ENCODE measurements at places on chromosomes 4 and X.

- H3K27ac ChIP-seq, result no peak overlapping the region
- H3K27me3 ChIP-seq, result no peaks in the 10 kb centered on the region
- no peaks in the 10 kb centered on the region for H3K36me3 ChIP-seq
- no peaks in the 10 kb centered on the region for H3K4me1 ChIP-seq
These were observed 51.4 kb downstream of the SHROOM4 start for GRCh38 chrX:50762578-50762977.

DNA sequence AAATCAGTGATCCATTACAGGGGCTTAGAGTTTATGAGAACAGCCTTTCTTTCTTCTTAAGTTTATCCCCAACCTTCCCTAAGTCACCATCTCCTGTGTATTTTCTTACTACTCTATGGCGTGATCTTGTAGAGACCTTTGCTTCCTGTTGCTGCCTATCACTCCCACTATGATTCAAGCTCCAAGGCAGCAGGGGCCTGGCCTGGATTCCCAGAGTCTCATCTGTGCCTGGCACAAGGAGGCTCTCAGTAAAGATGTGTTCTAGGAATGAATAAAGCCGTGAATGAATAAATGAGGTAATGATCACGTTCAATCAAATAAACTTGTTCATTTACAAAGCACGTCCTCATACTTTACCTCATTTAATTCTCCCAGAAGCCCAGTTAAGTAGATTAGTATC lies 45.4 kb downstream of the CC2D2A start:
- H3K27ac ChIP-seq, result no peak overlapping the region
- no peaks in the 10 kb centered on the region for H3K4me1 ChIP-seq
- DNase-seq, result no peak
- no peaks in the 10 kb centered on the region for H3K27me3 ChIP-seq
- H3K36me3 ChIP-seq, result no peaks in the 10 kb centered on the region

GRCh38 chr4:8152090-8152864 lies 6.3 kb downstream of the ABLIM2 start:
- H3K27me3 ChIP-seq, result no peaks in the 10 kb centered on the region
- no peaks in the 10 kb centered on the region for H3K36me3 ChIP-seq

DNA sequence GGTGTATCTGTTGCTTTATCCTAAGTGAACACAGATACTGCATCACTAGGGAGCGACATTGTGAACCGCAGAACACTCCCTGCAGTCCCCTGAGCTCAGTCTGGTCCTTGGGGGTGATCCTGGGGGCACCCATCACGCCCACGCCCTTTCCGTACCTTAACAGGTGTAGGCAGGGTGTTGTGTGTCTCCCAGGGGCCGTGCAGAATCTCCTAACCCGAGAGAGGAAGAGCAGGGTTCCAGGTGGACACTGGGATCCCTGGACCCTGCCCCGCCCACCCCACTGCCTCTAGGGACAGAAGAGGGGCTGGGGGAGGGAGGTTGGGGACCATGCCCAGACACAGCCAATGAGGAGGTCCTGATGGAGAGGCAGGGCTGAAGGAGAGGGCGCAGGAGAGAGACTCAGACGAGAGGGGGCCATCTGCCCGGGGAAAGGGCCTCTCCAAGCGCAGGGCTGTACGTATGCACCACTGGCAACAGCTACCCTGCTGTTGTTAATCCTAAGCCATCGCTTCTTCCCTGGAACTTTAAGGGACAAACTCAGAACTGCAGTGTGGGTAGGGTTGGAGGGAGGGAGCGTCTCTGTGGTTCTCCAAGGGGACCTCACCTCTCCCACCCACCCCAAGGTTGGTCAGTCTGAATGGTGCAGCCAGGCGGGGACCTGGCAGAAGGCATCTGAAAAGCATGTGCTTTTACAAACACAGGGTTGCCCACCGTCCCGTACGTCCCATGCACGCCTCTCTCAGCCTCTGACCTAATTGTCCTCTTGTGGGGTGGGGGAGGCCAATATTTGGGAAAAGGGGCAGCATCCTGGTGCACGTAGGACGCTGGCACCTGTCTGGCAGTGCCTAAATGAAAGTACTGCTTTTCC lies 2.5 kb downstream of the P2RY8 start:
- H3K27ac ChIP-seq, result peak overlapping the region; percentile 96
- peak; percentile 58 for DNase-seq
- H3K4me3 ChIP-seq, result peak overlapping the region; percentile 87
- H3K4me1 ChIP-seq, result peaks cover 47% of the 10 kb centered on the region
- peaks cover 41% of the 10 kb centered on the region for H3K36me3 ChIP-seq
- no peaks in the 10 kb centered on the region for H3K27me3 ChIP-seq

GRCh38 chrX:102832661-102833060 lies 104.4 kb upstream of the RAB40AL start:
- H3K4me3 ChIP-seq, result no peak overlapping the region
- no peak overlapping the region for H3K27ac ChIP-seq
- peaks cover 4% of the 10 kb centered on the region for H3K36me3 ChIP-seq
- no peak for DNase-seq
- no peaks in the 10 kb centered on the region for H3K4me1 ChIP-seq

GRCh38 chr4:81356621-81357020 lies 115.1 kb downstream of the RASGEF1B start:
- no peak overlapping the region for H3K27ac ChIP-seq
- H3K4me1 ChIP-seq, result no peaks in the 10 kb centered on the region
- H3K36me3 ChIP-seq, result no peaks in the 10 kb centered on the region
- H3K4me3 ChIP-seq, result no peak overlapping the region
- DNase-seq, result no peak

DNA sequence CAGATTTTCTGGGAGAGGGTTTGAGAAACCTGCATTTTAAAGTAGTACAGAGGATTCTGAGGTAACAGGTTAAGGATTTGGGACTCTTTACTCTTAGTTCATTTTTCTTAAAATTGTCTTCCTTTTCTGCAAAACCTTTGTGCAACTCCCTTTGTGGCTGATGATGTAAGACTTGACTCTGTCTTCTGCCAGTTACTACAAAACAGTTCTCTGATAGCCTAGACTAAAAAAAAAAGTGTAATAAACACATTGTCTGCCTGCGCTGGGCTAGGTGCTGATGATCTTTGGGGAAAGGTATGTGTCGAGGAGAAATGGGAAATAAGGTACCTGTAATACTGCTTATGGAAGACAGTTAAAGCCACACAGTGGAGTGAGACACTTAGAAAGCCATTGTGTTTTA lies 28.7 kb downstream of the IL13RA1 start:
- no peak overlapping the region for H3K27ac ChIP-seq
- no peaks in the 10 kb centered on the region for H3K4me1 ChIP-seq
- H3K36me3 ChIP-seq, result no peaks in the 10 kb centered on the region

DNA sequence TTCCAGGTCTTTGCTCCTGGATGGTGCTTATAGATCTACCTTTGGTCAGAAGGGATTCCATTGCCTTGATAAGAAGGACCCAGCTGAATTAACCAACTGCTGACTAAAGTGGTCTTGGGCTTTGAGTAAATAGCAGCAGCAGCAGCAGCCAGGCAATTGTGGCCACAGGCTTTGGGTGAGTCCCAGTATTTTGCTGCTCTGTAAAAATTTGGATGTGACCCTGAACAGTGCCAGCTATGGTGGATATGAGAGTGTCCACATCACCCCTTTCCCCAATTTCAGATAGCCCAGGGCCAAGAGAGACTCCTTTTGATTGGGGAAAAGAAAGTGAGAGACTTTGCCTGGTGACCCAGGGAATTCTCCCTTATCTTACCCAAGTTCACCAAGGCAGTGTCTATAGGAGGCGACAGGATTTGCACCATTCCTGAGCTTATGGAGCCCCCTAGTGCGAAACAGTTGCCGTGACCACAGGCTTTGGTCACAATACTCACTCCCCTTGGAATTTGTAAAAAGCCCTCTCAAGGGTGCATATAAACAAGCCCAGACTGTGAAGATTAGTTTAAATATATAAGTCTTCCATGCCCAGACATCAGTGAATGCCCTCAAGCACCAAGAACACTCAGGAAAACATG lies 518.0 kb downstream of the TMA16 start:
- H3K27ac ChIP-seq, result no peak overlapping the region
- H3K4me3 ChIP-seq, result no peak overlapping the region
- no peaks in the 10 kb centered on the region for H3K27me3 ChIP-seq

DNA sequence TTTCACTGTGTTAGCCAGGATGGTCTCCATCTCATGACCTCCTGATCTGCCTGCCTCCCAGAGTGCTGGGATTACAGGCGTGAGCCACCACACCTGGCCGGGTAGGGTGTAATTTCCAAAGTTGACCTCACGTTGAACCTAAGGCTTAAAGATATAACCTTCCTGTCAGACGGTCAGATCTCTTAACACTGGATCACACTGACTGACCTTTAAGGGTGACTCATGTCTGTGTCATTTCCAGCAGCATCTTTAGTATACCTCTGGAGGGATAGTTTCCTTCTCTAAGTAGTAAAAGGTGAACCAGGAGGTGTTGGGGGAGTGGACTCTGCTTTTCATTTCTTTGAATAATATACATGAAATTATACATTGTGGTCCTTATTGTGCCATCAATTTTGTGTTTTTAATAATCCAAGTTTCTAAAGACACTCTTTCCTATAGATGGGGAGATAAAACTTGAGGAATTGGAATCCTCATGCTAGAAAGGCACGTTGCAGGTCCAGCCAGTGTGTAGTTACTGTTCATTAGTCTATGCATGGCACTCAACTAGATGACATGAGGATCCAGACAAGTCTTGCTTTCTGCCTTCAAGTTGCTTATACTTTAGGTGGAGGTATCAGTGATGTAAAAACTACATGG lies 45.7 kb downstream of the ARHGAP10 start:
- DNase-seq, result no peak
- no peaks in the 10 kb centered on the region for H3K36me3 ChIP-seq
- no peak overlapping the region for H3K4me3 ChIP-seq
- no peaks in the 10 kb centered on the region for H3K27me3 ChIP-seq

DNA sequence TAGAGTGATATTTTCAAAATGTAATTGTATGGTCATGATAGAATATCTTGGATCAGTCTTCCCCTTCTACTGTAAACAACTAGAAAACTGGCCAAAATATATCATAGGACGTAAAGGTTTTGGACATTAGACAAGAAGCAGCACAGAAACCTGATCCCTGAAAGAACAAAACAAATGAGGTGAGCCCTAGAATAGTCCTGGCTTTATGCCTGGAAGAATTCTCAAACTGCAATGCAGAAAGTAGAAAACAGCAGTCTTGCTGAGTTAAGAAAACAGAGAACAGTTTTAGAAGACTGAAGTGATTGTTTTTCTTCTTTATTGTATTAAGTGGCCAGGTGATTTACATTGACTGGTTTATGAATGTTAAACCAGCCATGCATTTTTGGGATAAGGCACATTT lies 19.5 kb downstream of the NSUN7 start:
- no peak overlapping the region for H3K4me3 ChIP-seq
- H3K27ac ChIP-seq, result no peak overlapping the region
- DNase-seq, result no peak
- no peaks in the 10 kb centered on the region for H3K36me3 ChIP-seq
- no peaks in the 10 kb centered on the region for H3K27me3 ChIP-seq

- peaks cover 26% of the 10 kb centered on the region for H3K36me3 ChIP-seq
- no peaks in the 10 kb centered on the region for H3K27me3 ChIP-seq
- H3K4me3 ChIP-seq, result no peak overlapping the region
These were observed 8.1 kb upstream of the TBC1D25 start for GRCh38 chrX:48531358-48531959.

- H3K27me3 ChIP-seq, result no peaks in the 10 kb centered on the region
- no peak overlapping the region for H3K27ac ChIP-seq
- no peak overlapping the region for H3K4me3 ChIP-seq
- no peaks in the 10 kb centered on the region for H3K4me1 ChIP-seq
- no peaks in the 10 kb centered on the region for H3K36me3 ChIP-seq
These were observed 2.5 kb upstream of the CCDC149 start for GRCh38 chr4:24915121-24915922.

- H3K27ac ChIP-seq, result no peak overlapping the region
- H3K4me1 ChIP-seq, result no peaks in the 10 kb centered on the region
- no peak for DNase-seq
- H3K36me3 ChIP-seq, result no peaks in the 10 kb centered on the region
These were observed 98.9 kb downstream of the ARHGAP6 start for GRCh38 chrX:11566789-11567188.

DNA sequence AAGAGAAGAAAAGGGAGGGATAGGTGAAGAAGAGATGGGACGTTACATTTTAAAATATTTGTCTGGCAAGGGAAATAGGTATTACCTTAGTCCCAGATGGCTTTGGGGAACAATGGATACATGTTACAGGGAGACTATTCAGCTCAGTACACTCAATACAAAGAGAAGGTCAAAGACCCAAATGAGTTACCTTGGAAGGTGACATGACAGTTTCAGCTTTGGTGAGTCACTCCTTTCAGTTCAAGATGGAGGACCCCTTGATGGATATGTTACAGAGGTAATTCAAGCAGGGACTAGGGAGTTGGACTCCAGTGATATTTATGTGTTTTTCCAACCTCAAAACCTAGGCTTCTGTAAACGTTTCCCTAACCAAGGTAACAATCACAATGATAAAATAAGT lies 5.0 kb downstream of the NOA1 start:
- no peak overlapping the region for H3K4me3 ChIP-seq
- no peaks in the 10 kb centered on the region for H3K27me3 ChIP-seq
- H3K27ac ChIP-seq, result no peak overlapping the region

GRCh38 chr4:123017636-123018395 lies 95.4 kb upstream of the NUDT6 start:
- H3K4me1 ChIP-seq, result no peaks in the 10 kb centered on the region
- DNase-seq, result no peak
- peaks cover 14% of the 10 kb centered on the region for H3K36me3 ChIP-seq
- no peak overlapping the region for H3K4me3 ChIP-seq
- no peak overlapping the region for H3K27ac ChIP-seq
- H3K27me3 ChIP-seq, result no peaks in the 10 kb centered on the region

DNA sequence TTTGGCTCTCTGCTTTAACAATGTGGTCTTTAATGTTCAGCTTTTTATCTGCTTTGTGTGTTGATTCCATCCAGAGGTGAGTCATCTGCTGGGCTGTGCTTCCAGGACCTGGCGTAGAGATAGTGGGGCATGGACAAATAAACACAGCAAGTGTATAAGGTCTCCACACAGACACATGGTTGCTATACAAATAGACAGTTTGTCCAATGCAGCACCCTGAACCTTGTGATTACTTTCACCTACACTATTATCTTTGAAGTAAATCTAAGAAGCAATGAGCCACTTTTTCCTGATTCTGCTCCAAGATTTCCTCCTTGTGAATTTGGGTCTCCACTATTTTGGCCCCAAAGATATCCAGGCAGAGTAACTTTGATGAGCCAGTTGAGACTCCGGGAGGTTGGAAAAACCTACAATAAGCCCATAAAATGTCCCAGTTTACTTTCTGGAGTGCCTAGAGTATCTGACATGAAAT lies 12.1 kb downstream of the PPARGC1A start:
- H3K4me1 ChIP-seq, result no peaks in the 10 kb centered on the region
- no peaks in the 10 kb centered on the region for H3K27me3 ChIP-seq
- no peak for DNase-seq
- H3K36me3 ChIP-seq, result no peaks in the 10 kb centered on the region
- no peak overlapping the region for H3K4me3 ChIP-seq

DNA sequence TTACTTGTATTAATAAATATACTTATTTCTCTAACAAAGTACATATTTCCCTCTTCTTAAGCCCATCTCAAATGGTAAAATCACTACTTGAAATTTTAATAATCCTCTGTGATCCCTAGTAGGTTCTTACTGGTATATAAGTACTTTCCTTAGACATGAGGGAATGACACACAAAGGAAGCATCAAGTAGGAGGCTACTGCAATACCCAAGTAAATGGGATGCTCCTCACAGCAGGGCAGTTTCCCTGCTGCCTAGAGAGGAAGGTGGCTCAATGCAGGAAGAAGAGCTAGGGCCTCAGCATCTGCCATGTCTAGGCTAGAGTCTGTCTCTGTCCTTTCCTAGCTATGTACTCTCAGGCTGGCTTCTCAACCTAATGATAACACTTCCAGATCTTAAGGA lies 122.1 kb upstream of the DIPK2B start:
- no peaks in the 10 kb centered on the region for H3K27me3 ChIP-seq
- H3K27ac ChIP-seq, result no peak overlapping the region
- no peaks in the 10 kb centered on the region for H3K36me3 ChIP-seq
- H3K4me3 ChIP-seq, result no peak overlapping the region

Data from DND-41 (cell line).